ENCODE measurements at places on chromosomes 5 and 9. TPM values are rescaled to one million over a fixed set of nuclear protein-coding genes. Genes with fewer than 3 reads are reported as not detected.
A peak's percentile ranks its signal among the peaks of the same experiment; 100 is the strongest.

DNA sequence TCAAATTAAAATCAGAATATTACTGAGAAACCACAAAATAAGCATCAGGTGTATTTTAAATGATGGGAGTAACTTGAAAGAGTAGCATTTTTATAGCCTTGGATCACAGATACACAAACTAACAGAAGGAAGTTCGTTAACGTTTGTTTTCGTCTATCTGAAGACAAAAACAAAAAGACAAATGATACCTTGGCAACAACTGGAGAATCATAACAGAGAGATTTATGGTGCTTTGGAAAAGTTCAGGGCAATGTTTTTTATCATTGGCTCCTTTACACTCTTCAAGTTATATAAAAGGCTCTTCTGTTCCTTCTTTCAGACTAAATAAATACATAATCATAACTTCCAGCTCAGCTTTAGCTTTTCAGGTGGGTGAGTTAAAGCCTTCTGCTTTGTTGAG, 128.1 kb upstream of the VLDLR start:
- no peak for DNase-seq

DNA sequence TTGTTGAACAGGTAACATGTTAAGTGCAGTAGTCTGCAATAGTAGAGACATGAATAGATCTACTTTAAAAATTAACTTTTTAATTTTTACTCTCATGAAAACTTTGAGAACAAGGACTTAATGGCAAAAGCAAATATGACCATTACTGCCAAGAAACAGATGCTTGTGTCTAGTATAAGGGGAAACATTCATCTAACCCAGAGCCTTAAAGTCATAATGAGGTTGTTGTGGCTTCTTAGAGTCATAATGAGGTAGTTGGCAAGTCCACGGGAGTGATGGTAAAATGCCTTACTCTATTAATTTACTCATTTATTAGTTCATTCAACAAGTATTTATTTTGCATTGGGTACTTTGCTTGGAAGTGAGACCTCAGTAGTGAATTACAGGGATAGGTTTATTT, 71.5 kb downstream of the JAKMIP2 start:
- no peak for DNase-seq

- DNase-seq, result no peak
Measured at GRCh38 chr5:147874910-147875367, 3.6 kb upstream of the SCGB3A2 start.

DNA sequence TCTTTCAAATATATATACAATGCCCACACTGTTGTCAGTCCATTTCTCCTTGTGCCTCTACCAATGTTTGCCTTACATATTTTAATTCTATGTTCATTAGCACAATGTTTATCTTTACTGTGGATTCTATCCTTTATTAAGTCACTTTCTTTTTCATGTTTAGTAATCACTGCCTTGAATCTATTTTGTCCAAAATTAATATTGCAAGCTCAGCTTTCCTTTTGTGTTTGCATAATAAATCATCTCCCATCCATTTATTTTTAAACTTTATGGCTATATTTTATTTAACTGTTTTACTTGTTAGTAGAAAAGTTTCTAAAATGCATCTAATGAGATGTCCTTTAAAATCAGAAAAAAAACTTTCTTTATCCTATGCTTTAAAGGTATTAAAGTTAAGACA, 126.8 kb upstream of the ACOT12 start:
- DNase-seq, result no peak

GRCh38 chr5:31413030-31413812, 118.7 kb downstream of the DROSHA start:
- no peak for DNase-seq

DNA sequence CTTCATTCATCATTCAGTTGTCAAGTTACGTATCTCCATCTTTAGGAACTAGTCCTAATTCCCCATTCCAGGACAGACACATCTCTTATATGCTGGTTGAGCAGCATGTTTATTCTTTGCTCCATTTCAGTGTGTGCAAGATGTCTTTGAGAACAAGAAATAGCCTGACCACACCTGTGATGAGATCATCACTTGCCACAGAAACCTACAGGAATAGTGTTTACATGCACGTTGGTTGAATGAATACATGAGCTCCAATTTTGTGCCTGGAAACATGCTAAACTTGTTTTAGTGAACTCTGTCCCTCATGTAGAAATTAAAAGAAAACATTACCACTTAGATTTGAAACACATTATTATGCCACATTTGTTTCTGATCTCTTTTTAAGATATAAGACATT, 489.1 kb downstream of the CDH18 start:
- no peak for DNase-seq

- DNase-seq, result no peak
Measured at GRCh38 chr9:84807431-84807830, 137.9 kb downstream of the NTRK2 start.

DNA sequence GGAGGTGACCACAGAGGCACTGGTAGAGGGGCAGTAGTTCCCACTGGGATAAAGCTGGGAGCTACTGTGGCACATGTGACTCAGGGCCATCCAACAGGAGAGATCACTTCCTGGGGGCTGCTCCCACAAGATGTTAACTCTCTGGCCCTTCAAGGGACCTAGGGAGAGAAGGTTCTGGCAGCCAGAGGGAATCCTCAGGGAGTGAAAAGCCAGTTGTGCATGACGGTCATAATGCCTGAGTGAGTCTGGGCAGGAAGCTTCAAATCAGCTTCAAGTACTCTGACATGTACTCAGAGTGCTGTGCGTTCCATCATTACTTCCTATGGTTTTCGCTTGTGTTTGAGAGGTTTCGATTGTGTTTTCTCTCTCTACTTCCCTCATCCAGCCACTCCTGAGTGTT, 388.5 kb downstream of the GABRG2 start:
- DNase-seq, result no peak

- DNase-seq, result peak; percentile 65
Measured at GRCh38 chr9:35112257-35113020, 3.2 kb downstream of the ATOSB start.

- no peak for DNase-seq
Measured at GRCh38 chr5:78813906-78814530, 165.4 kb upstream of the LHFPL2 start.

DNA sequence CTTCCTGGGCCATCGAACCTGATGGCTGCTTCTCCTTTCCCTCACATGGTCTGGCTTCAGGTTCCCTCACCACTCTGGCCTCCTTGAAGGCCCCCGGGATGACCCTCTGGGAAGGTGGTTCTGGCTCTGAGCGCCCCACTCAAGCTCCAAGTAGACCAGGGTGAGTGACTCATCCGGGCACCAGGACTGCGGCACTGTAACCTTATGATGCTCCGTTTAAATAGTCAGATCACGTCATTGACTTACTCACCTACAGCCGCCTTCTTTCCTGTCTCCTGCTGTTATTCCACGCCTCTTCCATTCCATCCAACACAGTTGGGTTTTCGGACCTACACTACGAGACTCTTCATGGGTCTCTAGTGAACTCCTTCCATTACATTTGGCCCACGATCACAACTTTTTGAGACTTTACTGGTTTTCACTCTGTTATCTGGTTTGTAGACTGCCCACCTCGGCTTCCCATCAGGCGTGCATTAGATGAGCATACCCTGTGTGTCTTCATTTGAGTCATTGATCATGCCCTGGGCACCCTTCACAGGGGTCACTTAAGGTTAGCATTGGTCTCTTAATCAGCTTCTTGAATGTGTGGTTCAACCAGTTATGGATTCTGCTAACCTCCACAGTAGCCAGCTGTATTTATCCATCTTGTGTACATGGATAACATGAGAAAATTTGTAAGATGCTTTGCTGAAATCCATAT, 138.8 kb upstream of the LMX1B start:
- peak; percentile 95 for DNase-seq

GRCh38 chr5:13278148-13278547, 666.3 kb downstream of the DNAH5 start:
- no peak for DNase-seq

DNA sequence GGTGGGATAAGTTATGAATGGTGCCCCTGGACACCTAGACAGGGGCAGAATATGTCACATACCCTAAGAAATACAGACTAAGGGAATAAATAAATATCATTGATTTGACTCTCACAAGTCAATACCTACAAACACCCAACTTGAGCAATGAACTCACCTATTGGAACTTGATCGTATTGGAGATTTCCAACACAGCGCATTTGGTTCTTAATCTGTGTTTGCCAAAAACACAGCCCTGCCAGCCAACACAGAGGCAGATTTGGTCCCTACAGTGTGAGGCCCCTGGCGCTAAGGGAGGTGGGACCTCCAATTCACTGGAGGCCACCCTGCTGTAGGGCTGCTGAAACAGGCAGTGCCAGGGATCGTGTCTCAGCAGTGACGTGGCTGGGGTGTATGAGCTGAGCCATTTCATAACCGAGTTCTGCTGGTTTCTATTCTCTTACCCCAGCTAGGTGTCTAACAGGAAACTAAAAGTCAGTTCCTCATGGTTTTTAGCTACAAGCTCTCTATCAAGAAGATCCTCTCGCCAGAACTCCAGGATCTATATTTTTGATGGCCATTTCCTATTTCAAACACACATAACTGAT, 84.5 kb downstream of the SLC1A1 start:
- no peak for DNase-seq

- DNase-seq, result no peak
Measured at GRCh38 chr5:99879791-99880511, 655.2 kb upstream of the FAM174A start.

DNA sequence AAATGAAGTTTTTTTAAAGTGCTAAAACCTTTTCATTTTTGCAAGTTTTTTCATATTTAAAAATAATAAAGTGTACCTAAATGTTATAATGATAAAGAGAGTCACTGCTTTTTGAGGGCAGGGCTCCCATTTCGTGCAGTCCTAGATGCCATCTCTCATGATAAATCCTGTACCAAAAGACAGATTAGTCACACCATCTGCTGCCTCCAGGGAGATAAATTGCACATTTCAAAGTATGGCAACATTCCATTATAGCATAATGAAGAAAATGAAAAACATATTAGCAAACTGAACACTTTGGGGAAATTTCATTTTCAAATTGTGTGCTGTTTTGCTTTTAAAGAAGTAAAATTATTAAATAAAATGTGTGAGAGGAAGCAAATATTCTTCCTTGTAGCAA, 257.2 kb downstream of the KIAA0825 start:
- no peak for DNase-seq

DNA sequence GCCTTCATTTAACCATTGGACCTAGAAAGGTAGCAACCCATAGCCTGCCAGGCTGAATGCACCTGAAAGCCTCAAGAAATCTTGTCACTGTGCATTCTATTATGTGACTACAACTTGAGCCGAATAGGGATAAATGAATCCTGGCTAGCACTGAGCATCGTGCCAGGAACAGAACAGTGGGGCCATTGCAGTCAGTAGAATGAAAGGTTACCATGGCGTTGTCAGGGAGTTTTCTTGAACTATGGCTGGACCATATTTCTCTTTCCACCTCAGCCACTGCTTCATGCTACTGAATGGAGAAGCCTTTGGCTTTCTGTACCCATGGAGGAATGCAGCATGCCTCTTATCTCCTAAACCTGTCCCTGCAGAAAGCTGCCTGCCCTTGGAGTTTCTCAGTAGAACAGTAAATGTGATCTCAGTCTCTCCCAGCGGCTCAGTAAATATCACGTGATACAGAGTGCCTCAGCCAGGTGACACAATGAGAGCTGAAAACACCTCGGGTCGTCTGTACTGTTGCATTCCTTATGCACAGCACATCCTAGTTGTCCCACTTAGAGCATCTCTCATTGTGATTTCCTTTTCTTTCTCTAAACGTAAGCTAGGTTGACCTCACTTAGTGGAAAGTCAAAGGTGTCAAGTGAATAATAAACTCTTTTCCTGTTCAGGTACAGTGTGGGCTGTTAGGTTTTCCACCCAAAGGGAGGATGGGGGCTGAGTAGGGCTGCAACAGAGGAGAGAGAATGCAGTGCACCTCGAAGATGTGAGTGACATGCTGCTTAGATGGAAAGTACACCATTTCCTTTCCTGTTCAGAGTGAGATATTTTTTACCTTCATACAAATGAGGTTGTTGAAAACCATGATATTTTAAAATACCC, 115.3 kb downstream of the MACIR start:
- DNase-seq, result no peak

- DNase-seq, result peak; percentile 91
Measured at GRCh38 chr5:145946112-145946861, 9.9 kb downstream of the SH3RF2 start.

DNA sequence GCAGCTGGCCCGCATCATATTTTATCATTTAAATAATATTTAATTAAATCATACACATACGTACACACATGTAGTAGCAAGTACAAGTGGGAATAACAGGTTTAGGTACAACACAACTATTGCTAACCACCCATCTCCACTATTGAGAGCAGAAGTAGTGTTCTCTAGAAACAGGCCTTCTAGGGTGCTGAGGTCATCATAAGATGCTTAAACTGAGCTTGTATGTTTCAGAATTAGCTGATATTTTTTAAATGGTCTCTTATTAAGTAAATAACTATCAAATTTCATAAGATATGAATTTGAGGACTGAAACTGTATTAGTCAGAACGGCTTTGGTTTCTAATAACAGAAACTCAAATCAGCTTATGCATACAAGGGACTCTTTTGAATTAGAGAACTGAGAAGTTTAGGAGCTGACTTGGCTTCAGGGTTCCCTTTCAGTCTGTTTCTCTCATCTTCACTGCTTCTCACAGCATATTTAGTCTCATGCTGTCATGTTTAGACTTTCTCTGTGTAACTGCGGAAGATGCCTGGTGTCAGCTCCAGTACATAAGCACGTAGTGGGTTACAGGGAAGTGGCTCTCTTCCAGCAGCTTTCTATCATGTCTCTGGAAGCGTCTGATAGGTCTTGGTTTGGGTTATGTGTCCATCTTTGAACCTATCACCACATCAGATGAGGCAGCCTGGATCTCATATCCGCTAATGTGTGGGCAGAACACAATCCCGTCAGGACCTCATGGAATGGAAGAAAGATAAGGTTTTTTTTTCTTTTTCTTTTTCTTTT, 25.0 kb upstream of the OCLN start:
- DNase-seq, result no peak

- DNase-seq, result no peak
Measured at GRCh38 chr9:114989600-114990410, 59.4 kb upstream of the TNFSF8 start.

DNA sequence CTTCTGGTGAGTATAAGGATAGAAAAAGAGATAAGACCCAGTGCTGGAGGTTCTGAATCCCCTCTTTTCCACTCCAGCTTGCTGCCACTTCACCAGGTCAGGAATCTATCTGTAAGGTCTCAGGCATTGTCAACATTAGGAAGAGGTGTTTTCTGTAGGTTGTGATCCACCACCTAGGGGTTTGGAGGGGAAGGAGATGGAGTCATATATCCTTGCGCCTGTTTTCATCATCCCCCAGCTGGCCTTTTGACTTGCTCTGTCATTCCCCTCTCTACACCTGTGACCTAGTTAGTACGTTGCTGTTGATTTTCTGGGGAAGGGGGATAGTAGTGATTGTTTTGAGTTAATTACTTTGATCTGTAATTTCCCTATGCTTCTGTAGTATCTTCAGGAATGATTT, 20.5 kb downstream of the SPINK5 start:
- no peak for DNase-seq

The C1QTNF3 gene
- 0.11 TPM for total RNA-seq

The SLC34A3 gene
- not detected for total RNA-seq

The LCNL1 gene
- total RNA-seq, result not detected

The HSPA9 gene
- total RNA-seq, result 553 TPM

The SPINK6 gene
- not detected for total RNA-seq

The PCDHGB5 gene
- 0.09 TPM for total RNA-seq

The ALDH7A1 gene
- 27.4 TPM for total RNA-seq

The DOCK8 gene
- total RNA-seq, result 1.3 TPM

The SLC36A3 gene
- not detected for total RNA-seq

The NPR3 gene
- total RNA-seq, result 0.86 TPM
